CD4-positive, alpha-beta T cell treated with Interleukin-6 for 4 hours (primary cell): ENCODE measurements at places on chromosomes 1 and 21.

GRCh38 chr21:26826801-26827200 lies 18.4 kb downstream of the ADAMTS1 start:
- DNase-seq, result no peak

DNA sequence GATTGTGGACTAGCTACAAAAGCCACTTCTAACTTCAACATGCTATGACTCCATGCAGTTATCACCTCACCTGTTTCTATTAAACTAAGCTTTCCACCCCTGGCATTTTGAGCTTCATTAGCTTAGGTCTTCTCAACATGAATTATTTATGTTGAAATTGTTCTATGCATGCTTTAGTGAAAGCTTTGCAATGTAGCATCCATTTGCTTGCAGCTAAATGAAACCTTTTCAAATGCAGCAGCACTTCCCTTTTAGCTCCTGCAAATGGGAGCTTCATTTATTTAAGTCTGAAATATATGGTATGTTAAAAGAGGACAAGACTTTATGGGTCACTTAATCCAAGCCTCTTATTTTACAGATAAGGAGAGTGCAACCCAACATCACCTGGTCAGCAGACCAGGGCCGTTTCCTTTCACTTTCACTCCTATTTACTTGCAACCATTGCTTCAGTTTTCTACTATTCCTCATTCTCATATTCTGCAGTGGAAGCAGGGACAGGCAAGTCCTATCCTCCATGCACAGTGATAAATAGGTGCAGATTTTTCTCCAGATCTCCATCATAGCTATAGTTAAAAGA lies 56.4 kb upstream of the SAMSN1 start:
- peak; percentile 2 for DNase-seq

- no peak for DNase-seq
Measured at GRCh38 chr1:232250838-232251237, 379.1 kb downstream of the SIPA1L2 start.

DNA sequence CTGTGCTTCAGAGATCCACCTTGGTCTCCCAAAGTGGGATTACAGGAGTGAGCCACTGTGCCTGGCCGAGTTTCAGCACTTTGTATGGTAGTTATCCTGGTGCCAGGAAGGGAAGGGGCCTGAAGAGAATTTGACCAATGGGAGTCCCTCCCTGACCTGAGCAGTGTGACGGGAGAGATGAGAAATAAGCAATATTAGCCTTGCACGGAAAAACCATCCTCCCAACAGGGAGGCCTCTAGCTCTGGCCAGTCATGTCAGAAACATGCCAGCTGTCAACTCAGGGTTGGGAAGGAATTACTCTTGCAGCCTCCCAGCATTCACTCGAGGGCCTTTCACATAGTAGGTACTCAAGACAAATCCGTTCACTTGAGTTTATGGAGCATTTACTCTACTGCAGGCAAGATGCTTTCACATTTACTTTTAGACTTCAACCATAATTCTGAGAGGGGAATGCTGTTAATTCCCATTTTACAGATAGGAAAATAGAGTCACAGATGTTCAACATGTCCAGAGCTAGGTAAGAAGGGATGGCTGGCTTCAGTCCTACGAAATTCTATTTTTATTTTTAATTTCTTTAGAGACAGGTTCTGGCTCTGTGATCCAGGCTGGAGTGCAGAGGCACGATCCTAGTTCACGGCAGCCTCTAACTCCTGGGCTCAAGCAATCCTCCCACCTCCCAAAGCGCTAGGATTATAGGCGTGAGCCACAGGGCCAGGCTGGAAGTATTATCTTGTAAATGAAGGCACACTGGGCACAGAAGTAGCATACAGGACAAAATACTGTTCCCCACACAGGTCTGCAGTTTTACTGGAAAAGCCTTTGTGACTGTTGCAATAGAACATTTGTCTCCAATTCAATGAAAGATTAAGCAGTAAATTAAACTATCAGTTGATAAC lies 3.2 kb upstream of the ATP13A2 start:
- DNase-seq, result no peak

- DNase-seq, result no peak
Measured at GRCh38 chr1:81186261-81186660, 614.5 kb upstream of the ADGRL2 start.

DNA sequence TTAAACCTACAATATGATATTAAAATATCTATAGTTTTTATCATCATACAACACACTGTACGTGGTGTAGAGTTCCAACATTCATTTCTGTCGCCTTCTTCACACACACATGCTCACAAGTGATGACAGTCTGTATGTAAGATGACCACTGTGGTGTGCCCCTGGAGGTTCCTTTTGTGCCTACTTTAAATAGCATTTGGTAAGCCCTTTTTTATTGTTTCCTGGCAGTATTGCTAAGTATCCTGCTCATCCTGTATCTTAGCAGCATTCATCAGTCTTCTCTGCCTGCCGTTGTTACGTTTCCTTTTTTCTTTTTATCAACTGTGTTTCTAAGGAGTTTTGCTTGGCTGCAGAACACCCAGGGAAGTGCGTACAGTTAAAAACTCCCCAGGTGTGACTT lies 231.4 kb downstream of the CHRM3 start:
- DNase-seq, result no peak

DNA sequence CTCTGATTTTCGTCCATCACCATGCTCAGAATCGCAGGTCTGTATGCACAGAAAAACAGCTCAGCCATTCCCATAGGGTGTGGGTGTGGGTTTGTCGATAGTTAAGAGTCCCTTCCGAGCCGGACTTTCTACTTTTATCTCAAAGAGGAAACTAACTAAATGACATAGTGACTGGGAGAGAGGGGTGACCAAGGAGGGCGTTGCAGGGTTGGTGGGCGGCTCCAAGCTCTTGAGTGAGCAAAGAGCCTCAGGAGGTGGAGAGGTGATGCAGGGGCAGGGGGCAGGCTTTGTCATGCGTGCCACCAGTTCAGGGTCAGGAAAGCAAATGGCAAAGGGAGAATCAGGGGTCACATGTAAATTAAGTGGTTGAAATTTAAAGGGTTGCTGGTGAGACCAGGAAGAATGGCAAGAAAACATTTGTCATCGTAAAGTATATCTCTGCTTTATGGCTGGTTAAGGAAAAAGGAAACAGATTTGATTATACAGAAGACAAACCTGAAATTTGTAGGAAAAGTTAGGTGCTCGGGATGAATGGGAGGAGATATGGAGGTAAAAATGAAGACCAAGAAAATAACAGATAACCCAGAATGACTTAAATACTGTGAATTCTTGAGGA lies 249.0 kb downstream of the SETD4 start:
- no peak for DNase-seq

- no peak for DNase-seq
Measured at GRCh38 chr1:184494929-184495328, 108.1 kb downstream of the C1orf21 start.

DNA sequence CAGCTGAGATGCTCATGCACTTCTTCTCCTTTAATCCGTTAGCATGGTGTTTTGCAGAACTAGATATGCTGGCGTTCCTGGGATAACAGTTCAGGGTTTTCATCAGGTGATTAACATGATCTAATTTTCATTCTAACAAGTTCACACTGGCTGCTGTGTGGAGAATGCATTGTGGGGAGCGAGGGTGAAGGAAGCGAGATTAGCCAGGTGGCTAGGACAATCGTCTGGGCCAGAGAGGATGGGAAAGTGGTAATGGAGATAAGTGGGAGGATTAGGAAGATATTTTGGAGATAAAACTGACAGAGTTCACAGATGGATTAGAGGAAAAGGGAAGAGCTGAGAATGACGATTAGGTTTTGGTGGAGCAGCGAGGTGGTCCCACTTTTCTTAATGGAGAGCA lies 138.1 kb upstream of the MAGI3 start:
- DNase-seq, result no peak

DNA sequence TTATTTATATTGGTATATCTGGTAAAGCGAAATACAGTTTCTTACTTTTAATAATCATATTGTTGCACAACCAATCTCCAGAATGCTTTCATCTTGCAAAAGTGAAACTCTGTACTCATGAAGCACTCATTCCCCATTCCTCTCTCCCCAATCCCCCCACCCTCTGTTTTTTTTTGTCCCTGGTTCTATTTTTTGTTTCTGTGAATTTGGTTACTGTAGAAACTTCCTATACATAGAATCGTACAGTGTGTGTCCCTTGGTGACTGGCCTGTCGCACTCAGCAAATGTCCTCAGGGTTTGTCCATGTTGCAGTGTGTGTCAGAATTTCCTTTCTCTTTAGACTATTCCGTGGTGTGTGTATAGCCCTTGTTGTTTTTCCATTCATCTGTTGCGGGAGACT lies 7.9 kb upstream of the NLRP3 start:
- DNase-seq, result no peak

DNA sequence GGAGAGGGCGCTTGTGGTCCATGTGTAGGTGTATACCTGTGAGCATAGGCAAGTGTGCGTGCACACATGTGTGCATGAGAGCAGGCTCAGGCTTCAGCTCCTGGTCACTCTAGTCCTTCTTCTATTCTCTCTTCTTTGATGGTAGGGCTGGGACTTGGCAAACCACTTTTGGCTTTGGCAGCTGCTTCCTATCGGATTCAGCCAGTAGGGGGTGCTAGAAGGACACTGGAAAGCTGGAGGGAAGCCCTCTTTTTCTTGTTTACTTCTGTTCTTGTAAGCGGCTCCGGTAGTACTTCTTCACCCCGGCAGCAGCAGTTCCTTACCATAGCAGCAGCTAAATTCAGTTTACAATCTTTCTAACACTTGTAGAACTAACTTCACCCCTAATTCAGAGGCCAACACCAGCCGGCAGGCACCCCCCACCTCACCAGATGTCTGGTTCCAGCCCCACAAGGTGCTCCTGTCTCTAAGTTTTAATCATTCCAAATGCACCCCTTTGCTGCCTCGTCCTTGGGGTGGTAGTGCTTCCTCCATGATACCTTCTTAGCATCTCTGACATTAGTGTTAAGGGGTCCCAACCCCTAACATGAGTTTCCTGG lies 25.1 kb downstream of the NENF start:
- DNase-seq, result peak; percentile 61

GRCh38 chr21:43287111-43287760 lies 118.4 kb downstream of the CRYAA start:
- DNase-seq, result no peak

DNA sequence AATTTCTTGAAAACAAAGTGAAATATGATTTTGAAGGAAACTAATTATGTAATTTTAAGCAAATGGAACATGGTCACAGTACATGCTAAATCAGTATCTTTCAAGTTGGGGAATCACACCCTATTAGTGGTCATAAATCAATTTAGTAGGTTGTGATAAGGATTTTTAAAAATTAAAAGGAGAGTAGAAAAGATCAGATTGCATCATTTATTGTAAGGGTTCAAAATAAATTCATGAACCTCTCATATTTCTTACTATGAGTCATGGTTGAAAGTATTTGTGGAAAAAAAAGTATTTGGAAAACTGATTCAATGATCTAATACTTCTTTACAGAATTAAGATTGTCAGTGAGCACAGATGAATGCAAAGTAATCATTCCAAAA lies 14.6 kb downstream of the ADSS2 start:
- no peak for DNase-seq

DNA sequence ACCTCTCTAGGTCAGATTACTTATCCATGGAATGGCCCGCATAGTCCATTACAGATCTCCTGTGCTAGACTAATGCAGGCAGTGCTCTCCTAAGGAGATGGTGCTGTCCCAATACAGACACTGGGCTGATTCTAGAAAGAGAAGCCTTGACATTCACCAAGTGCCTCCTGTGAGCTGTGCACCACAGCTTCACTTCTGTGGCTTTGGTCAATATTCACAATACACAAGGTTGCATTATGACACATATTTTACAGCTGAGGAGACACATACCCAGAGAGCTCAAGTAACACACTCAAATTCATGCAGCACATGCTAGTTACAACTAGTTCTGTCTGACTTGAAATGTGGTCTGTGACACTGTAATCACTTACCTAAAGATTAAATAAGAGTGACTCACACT lies 59.4 kb upstream of the LRRC8B start:
- DNase-seq, result no peak

DNA sequence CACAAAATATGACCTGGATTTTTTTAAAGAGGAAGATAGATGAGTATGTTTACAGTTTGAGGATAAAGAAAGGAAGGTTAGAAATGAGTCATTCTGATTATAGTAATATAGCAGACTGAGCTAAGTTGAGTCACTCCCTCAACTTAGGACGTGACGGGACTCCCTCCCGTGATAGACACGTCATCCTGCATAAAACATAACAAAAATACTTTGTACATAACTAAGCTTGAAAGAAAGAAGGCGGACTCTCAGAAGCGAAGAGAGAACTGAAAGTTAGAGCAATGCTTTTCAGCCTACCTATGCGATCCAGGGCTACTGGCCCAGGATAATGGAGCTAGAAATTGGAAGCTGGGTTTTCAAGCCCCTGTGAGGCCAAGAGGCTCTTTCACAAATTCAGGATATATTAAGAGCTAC lies 53.0 kb upstream of the DESI2 start:
- DNase-seq, result peak; percentile 47

- DNase-seq, result no peak
Measured at GRCh38 chr1:30425046-30425445, 298.3 kb downstream of the MATN1 start.

DNA sequence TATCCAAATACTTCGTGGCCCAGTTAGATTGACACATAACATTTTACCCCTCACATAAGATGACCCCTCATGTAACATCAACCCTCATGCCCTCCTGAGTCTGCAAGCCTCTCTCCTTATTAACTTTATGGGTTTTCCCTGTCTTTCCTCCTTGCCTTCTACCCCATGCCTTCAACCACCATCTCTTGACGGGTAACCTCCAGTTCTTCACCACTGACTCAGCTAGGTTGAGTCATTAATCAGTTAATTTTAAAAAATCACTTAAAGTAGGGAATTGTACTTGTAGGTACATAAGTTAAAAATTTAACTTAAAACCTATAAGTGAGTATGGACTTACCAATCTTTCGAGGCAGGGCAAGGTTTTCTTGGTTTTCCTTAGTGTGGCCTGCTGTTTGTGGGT lies 330.7 kb downstream of the CAMTA1 start:
- no peak for DNase-seq

- DNase-seq, result no peak
Measured at GRCh38 chr1:10033359-10033845, 644 bp downstream of the UBE4B start.

DNA sequence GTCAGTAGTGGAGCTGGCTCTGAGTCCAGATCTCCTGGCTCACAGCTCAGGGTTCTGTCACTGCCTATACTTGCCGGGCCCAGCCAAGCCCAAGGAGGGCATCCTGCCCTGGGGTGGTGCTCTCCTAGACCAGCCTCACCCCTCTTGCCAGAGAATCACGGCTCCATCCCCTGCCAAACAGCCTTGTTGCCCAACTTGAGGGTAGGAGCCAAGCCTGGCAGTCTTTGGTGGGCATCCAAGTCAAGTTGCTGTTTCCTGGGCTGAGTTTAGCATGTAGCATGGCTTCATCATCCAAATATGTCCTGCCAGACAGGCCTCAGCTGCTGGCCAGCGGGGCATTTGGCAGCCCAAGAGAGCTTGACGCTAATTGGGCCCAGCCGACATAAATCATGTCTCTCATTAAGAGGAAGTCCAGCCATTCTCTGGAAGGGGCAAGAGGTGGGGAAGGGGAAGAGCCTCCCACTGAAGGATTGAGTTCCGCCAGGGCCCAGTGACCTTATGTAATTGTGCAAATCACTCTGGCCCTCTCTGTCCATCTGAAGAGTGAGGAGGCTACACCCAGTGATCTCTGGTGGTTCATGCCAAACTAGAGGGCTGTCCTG lies 22.6 kb upstream of the TRABD2B start:
- DNase-seq, result no peak

- DNase-seq, result no peak
Measured at GRCh38 chr1:3670823-3671265, 18.5 kb downstream of the TP73 start.
